ENCODE measurements at places on chromosomes 3 and 15.

GRCh38 chr3:139304383-139304782 lies 39.4 kb upstream of the MRPS22 start:
- no peak for DNase-seq

GRCh38 chr15:21268436-21268940 lies 171.8 kb downstream of the POTEB3 start:
- no peak for DNase-seq

- DNase-seq = no peak
Observed at GRCh38 chr15:91054816-91055215, 32.4 kb upstream of the VPS33B start.

GRCh38 chr15:41839781-41840491 lies 1.3 kb downstream of the PLA2G4B start:
- no peak for DNase-seq

DNA sequence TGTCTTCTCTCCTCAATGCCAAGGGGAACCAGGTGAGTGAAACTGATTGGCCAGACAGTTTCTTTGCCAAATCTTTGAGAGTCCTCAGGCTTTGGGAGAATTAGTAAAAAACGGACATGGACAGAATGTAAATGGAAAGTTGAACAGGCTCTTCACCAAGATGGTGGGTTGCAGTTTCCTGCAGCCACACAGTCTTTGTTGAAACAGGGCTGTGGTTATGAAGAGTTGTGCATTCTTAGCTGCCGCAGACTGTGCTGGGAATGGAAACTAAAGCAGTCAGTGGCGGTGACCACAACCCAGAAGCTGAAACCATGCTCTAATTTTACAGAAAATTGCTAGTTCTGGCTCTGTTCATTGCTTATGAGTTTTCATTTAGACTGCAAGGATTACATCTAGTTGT lies 42.1 kb upstream of the TASOR start:
- no peak for DNase-seq

GRCh38 chr3:84946240-84946639 lies 12.5 kb upstream of the CADM2 start:
- no peak for DNase-seq

DNA sequence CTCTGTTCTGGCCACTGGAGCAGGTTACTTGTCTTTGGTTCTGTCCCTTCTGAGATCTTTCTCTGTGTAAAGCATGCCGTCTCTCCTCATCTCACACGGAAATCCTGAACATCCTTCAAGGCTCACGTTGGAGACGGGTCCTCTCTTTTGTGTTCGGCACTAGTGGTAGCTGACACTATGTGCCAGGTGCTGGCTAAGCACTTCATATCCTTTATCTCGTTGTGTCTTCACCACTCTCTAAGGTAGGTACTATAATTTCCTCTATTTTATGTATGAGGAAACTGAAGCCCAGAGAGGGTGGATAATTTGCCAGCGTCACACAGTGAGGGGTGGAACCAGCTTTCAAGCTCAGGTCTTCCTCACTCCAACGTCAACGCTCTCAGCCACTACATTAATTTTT lies 1.2 kb downstream of the IFT122 start:
- no peak for DNase-seq

GRCh38 chr3:164476631-164477030 lies 601.7 kb downstream of the SI start:
- DNase-seq = no peak

GRCh38 chr15:86916671-86917360 lies 837.1 kb downstream of the AGBL1 start:
- DNase-seq = no peak

DNA sequence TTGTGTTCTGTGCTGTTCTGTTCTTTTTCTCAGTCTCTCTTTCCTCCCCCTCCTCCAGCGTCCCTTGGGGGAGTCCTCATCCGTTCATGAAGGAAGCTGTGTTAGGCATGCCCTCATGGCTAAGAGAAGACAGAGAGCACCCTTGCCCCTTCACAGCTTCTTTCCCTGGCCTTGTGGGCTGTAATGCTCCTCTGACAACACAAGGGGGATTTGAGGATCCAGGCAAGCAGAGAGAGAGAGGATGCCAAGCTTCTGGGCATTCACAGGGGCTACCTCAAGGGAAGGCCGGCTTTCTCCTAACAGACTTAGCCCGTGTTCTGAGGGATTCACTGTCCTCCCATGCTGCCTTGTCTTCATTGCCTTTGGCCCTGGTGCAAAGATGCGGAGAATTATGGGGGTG lies 389.5 kb downstream of the LRTM1 start:
- no peak for DNase-seq

DNA sequence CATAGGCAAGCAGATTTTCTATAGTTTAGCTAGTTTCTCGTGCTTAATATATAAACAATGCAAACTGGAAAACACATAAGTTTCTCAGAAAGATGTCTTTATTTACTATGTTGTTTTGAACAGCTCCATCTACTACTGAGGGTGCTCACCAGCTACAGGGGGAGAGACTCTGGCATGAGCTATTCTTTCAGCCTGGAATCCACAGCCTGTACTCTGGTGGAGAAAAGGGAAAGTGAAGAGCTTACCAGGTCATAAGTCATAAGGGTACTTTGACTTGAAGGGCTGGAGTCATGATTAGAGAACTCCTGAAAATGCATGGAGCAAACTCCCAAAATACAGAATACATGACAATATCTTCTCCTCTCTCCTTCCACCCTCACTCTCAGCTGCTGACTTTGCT lies 4.4 kb upstream of the AVEN start:
- DNase-seq = no peak

DNA sequence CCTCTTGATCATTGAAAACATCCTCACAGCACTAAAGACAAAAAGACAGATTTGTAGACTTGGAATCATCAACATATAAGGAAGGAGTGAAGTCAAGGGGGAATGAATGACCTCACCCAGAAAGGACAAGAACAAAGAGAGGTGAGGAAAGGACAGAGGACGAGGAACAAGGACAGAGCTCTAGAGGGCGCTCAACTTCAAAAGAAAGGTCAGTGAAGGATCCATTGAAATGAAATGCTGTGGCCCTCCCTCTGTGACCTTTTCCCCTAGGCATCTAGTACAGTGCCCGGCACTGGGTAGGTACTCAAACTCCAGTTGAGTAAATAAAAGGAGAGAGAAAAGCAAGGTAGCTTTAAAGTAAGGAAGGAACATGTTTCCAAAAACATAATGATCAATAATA lies 2.6 kb downstream of the ATP8B4 start:
- DNase-seq = no peak

- no peak for DNase-seq
Observed at GRCh38 chr15:58440922-58441321, 9.1 kb downstream of the LIPC start.

DNA sequence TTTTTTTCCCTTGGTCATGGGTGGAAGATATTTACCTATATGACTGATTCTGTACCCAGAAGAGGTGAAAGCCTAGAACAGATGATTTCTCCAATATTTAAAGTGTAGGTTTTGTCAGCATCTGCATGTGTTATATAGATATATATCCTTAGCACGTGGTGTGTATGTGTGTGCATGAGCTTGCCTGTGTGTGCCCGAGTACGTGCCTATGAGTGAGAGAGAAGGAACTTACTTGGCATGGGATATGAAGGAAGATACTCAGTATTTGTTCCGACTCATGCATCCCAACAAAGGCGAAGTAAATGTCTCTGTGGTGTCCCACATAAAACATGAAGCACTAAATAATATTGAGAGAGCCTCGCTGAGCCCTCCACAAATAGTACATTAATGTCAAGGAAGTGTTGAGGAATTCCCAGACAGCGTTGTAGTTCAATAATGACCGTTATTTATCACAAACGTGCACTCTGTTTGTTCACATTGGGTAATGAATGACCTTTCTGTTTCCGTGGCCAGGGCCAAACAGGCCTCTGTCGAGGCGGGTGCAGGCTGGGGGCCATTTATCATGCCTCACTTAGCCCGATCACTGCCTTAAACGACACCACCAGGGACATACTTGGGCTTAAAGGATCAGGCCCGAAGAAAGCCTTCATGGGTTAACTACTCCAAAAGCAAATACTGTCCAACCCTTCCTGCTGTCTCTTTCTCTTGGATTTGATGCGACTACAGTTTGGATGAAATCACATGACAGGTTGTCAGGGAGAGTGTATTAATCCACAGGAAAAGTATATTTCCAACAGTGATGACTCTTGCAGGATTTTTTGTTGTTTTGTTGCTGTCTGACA lies 267.7 kb downstream of the PTPRG start:
- DNase-seq = no peak

GRCh38 chr3:27628026-27628750 lies 93.9 kb downstream of the EOMES start:
- DNase-seq = no peak

DNA sequence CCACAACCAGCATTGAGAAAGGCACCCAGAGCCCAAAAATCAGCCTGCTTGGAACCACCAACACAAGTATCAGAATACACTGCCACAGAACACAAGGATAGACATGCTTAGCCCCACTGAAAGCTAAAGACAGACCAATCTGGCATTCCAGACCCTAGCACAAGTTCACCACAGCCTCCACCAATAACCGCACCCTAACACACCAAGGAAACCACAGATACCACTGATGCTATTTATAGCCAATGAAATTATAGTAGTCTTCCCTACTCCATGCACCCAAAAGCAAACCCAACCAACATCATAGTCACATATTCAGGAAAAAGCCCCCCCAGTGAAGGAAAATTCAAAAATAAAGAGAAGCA lies 83.9 kb upstream of the STT3B start:
- no peak for DNase-seq

- DNase-seq = no peak
Observed at GRCh38 chr3:61729038-61729634, 167.8 kb downstream of the PTPRG start.

DNA sequence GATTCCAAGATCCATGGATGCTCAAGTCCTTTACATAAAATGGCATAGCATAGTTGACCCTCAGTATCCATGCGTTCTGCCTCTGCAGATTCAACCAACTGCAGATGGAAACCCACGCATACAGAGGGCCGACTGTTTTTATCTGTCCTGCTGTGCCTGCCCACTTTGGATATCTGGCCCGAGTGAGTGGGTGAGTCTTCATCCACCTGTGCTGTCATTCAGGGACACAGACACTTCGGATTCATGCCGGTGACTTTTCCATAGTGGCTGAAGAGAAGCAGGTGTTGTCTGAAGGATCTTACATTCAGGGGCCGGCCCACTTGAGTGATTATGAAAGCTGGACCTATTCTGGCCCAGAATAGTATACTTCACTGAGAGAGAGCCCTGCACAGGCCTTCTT lies 85.1 kb downstream of the RYR3 start:
- no peak for DNase-seq

GRCh38 chr15:100463515-100463914 lies 65.2 kb downstream of the CERS3 start:
- no peak for DNase-seq

GRCh38 chr3:15223685-15224572 lies 17.9 kb downstream of the CAPN7 start:
- DNase-seq = no peak

- DNase-seq = no peak
Observed at GRCh38 chr15:79944622-79945021, 26.4 kb downstream of the BCL2A1 start.

GRCh38 chr3:108487439-108487838 lies 23.0 kb downstream of the MYH15 start:
- no peak for DNase-seq

GRCh38 chr15:90948506-90948905 lies 6.2 kb upstream of the RCCD1 start:
- DNase-seq = no peak

DNA sequence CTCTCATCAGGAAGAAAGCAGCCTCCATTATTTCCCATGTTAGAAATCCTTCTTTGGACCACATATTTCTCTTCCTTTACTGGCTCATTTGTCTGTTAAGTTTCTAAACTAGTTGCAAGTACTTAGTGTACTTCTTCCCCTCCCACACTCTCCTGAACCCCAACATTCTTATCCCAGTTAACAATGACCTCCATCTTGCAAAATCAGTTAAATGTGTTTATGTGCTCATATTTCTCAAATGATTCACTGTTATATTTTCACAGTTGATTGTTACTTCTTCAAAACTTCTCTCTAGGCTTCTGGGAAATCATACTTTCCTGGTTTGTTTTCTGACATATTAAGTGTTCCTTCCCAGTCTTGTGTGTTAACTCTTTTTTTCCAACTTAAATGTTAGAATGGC lies 856.9 kb downstream of the EPHA3 start:
- DNase-seq = no peak

DNA sequence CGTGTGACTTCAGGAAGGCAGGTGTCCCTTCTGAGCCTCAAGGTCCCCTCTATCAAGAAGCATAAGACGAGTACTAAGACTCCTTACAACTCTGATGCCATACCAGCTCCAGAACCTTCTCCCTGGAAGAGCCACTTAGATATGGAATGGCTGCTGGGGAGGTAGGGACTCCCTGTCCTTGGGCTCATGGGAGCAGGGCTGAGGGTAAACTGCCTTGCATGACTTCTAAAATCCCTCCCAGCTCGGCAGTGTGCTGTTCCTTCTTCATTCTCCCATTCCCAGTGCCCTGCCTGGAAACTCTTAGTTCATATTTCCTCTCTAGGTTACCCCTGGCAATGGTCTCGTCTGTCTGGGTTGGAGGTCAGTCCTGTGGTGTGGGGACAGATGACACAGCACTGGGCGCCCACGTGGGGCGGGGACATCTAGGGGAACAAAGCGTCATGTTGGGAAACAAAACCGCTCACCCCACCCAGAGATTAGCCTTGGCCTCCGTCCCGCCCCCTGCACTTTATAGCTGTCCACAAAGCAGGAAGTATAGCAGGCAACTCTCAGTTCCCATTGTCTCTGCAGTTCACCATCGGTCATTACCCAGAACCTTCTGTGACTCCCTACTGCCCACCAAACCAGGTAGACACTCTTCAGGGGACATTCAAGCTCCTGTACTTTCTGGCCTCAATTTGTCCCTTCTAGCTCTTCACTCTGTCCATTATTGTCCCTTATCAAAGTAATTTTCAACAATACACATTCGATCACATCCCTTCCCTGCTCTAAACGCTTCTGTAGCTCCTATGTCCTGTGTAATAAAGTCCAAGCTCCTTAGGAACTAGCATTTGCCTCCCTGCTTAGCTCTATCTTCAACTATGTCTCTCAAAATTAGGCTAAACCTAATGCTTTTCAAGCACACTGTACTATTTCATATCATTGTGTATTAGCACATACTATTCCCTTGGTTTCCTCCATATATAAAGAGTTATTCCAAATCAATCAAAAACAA lies 73.8 kb downstream of the IQSEC1 start:
- DNase-seq = no peak

DNA sequence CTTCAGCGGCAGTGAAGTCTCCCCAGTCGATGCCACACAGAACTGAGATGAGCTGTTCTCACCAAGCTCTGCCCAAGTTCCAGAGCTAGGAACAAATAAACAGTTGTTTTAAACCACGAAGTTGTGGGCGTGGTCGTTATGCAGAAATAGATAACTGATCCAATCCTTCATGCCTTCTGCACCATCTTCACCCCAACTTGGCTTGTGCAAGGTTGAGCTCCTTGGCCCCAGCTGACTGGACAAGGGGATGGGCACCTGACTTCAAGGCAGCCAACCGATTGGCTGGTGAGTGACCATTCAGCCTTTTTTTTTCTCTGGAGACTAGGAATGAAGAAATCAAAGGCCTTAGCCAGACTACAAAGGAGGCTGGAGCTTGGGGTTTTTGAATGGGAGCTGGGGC lies 23.9 kb downstream of the LINGO1 start:
- DNase-seq = no peak

GRCh38 chr3:130963878-130964277 lies 62.7 kb downstream of the ASTE1 start:
- no peak for DNase-seq
